ENCODE measurements at places on chromosomes 4 and X. TPM values are rescaled to one million over a fixed set of nuclear protein-coding genes. Genes with fewer than 3 reads are reported as not detected.

Gene KLB
- 0.03 TPM for total RNA-seq

Gene AFM
- total RNA-seq = not detected

Gene PPEF2
- not detected for total RNA-seq

Gene UGT2A1
- total RNA-seq = not detected

Gene IL21
- not detected for total RNA-seq

Gene HPRT1
- total RNA-seq = 40.0 TPM

Gene VCX2
- not detected for total RNA-seq

Gene TBC1D19
- total RNA-seq = 7.9 TPM

Gene MAMLD1
- total RNA-seq = 1.3 TPM

Gene EREG
- total RNA-seq = 29.1 TPM

Gene NLRP2B
- not detected for total RNA-seq

Gene SPACA5
- total RNA-seq = not detected
